Smooth muscle cell of the coronary artery (primary cell): ENCODE measurements at places on chromosomes 7 and 10. TPM values are rescaled to one million over a fixed set of nuclear protein-coding genes. Genes with fewer than 3 reads are reported as not detected.

Gene RBP4
- total RNA-seq, result 0.15 and 0.23 TPM in 2 replicates

Gene SRRM3
- 0.23 and 0.53 TPM in 2 replicates for total RNA-seq

Gene UPK3B
- 0.08 TPM in 1 of 2 replicates, not detected in the other for total RNA-seq

Gene LDB3
- total RNA-seq, result 0.08 TPM in 1 of 2 replicates, not detected in the other

Gene SYNPO2L
- under 0.01 TPM in 1 of 2 replicates, not detected in the other for total RNA-seq

Gene ADIRF
- total RNA-seq, result 44.9 and 184 TPM in 2 replicates
